T-helper 2 cell (primary cell): ENCODE measurements at places on chromosomes 11 and 22.
A peak's percentile ranks its signal among the peaks of the same experiment; 100 is the strongest.

GRCh38 chr11:32033491-32033890, 57.4 kb upstream of the RCN1 start:
- no peak for DNase-seq

DNA sequence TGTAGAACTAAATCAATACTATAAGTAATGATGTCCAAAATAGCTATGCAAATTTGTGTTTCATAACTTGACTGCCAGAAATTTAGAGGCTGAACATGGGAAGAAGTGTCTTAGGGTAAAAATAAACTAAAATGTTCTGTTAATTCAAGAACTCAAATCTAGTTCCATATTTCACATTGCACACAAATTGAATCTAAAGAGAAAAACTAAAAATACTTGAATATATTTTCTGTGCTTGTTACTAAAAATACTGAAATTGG, 43.5 kb downstream of the FANCF start:
- DNase-seq, result no peak

- no peak for DNase-seq
Measured at GRCh38 chr22:18997306-18997924, 61.3 kb upstream of the PRODH start.

GRCh38 chr11:111554532-111554931, 14.0 kb downstream of the LAYN start:
- no peak for DNase-seq

- DNase-seq, result peak; percentile 93
Measured at GRCh38 chr22:50526108-50526833, 873 bp upstream of the SCO2 start.

DNA sequence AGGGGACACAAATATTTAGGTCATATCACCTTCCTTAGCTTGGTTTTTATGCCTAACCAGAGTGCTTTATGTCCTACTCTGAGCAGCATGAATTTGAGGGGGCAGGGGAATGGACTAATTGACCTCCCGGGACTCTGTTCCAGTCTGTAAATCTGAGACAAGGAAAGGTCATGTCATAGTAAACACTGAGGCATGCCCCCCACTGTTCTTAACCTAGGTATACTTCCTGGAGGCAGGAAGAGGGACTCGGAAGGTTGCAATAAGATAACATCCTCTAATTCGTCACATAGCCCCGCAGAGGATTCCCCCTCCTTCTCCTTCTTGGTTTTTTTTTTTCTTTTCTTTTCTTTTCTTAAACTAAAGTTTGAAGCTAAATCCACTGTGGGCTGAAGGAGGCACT, 540.3 kb upstream of the CADM1 start:
- DNase-seq, result no peak

- DNase-seq, result no peak
Measured at GRCh38 chr11:46978005-46978491, 41.5 kb downstream of the CSTPP1 start.

GRCh38 chr11:86458294-86459001, 83.8 kb downstream of the CCDC81 start:
- DNase-seq, result no peak

DNA sequence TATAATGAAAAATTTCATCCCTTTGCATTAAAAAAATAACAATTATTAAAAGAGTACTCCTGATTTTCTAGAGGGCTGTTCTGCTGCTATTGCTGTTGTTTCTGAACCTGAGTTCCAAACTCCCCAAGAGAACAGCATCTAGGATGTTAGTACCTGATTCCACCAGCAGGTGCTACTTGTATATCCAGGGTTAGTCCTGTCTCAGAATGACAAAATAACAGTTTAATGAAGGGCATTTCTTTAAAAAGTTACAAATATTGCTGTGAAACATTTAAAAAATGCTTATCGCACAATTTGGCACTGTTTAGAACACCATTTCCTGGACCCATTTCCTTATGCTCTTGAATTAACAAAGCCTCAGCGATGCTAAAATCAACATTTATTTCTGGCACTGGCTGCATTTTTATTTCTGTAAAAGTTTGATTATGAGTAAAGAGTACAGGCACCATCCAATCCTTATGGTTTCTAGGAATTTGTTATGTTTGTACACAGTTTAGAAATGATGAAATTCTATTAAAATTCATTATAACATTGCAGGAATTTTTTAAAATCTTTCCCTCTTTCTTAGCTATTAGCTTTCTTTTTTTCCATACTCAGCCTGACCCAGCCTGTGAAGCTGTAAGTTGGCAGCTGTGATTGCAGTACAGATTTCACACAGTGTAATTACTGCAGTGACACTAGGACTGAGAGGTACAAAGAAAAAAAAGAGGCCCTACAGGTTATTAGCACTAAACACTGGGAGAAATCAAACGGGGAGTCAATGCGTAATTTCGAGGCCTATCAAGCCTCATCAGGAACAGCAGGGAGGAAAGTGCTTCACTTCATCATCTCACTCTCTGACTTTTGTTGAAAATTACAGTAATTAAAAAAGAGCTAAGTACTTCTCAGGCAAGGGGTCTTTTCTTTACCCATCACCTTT, 208.8 kb downstream of the DCDC1 start:
- DNase-seq, result no peak

GRCh38 chr11:469684-470560, 19.8 kb downstream of the PTDSS2 start:
- no peak for DNase-seq

DNA sequence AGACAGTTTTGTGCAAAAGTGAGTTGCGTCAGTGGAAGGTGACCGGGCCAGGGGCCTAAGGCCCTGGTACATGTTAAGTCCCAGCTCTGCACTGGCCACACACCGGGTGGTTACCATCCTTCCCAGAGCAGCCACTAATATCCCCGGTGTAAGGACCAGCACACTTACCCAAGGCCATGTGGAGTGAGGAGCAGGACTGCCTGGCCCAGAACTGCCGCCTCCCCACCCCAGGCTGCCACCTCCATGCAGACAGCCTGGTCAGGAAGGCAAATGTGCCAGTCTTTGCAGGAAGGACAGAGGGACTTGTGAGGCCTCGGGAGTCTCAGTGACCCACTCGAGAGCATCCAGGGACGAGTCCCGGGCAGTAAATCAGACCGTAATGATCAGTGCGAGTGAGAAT, 102.9 kb downstream of the MORC2 start:
- no peak for DNase-seq

DNA sequence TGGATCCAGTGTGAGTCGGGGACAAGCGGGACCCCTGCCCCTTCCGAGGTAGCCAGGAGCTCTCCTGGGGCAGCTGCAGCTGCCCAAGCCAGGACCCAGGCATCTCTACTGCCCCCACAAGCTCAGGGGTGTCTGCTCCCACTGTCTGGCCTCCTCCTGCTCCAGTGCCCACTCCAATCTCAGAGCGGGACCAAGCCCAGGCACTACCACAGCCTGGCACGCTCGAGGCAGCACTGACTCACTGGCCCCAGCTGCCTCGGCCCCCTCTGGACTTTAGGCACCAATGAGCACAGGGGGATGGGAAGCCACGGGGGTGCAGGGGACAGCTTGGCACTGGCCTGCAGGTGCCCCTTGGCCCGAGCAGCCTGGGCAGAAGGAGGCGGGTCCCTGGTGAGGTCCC, 8.2 kb downstream of the IL2RB start:
- DNase-seq, result no peak

GRCh38 chr22:43754176-43754575, 57.9 kb downstream of the EFCAB6 start:
- DNase-seq, result no peak

DNA sequence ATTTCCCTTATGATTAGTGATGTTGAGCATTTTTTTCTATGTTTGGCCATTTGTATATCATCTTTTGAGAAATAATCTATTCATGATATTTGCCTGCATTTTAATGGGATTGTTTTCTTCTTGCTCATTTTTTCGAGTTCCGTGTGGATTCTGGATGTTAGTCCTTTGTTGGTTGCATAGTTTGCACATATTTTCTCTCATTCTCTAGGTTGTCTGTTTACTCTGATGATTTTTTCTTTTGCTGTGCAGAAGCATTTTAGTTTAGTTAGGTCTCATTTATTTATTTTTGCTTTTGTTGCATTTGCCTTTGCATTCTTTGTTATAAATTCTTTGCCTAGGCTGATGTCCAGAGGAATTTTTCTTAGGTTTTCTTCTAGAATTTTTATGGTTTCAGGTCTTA, 87.3 kb downstream of the METTL15 start:
- DNase-seq, result no peak

DNA sequence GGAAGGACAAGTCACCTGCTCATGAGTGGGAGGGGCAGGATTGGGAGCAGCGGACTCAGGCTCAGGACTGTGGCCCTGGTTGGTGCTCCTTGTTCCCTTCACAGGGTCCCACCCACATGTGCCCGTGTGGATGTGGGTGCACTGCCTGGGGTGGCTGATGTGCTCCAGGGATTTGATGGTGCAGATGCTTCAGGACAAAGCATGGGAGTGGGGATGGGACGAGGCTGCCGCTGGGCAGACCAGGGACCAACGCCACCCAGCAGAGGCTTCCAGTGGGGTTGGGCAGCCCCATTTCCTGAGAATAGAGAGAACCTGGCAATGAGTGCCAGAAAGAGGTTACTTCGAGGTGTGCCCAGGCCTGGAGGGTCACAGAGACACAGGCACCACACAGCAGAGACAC, 65.5 kb upstream of the IGLL5 start:
- DNase-seq, result no peak

GRCh38 chr11:115922876-115923275, 418.7 kb upstream of the CADM1 start:
- DNase-seq, result no peak

DNA sequence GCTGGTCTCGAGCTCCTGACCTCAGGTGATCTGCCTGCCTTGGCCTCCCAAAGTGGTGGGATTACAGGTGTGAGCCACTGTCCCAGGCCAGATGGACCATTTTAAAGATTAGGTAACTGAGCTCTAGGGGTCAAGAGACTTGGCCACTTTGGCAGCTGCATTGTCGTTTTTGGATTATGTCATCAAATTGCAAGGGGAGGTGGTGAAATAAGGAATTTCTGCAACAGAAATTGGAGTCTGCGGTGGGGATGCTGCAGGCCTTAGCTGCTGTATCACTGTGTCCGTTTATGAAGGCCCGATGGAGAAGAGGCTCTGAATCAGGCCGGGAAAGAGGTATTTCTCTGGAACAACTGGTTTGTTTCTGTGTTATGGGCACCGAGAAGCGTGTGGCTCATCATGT, 34.6 kb downstream of the PTPRJ start:
- DNase-seq, result no peak

DNA sequence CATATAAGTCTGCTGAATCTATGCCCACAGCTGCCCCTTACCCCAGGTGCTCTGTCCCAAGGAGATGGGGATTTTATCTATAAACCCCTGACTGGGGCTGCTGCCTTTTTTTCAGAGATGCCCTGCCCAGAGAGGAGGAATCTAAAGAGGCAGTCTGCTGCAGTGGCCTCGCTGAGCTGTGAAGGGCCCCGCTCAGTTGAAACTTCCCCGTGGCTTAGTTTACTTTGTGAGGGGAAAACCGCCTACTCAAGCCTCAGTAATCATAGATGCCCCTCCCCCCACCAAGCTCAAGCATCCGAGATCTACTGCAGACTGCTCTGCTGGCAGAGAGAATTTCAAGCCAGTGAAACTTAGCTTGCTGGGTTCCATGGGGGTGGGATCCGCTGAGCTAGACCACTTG, 7.4 kb upstream of the SCGB1D4 start:
- DNase-seq, result no peak

GRCh38 chr11:128465531-128465930, 121.8 kb downstream of the ETS1 start:
- DNase-seq, result no peak

DNA sequence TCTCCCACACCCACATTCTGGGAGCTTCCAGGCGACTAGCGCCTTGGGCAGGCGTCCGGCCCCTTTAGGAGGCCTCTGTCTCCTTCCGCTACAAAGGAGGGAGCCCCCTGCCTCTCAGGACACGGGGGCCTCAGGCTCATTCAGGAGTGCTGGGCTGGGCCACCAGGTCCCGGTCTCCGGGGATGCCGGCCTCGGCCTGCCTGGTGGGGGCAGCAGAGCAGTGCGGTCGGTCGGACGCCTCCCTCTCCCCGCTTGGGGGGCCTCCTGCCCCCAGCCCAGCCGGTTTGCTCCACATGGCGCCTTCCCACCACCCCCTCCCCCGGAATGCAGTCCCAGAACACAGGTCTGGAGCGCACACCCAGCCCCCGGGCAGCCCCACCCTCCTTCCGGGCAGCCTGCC, 21.9 kb downstream of the MRPL23 start:
- DNase-seq, result no peak

- DNase-seq, result no peak
Measured at GRCh38 chr22:39087881-39088684, 9.0 kb upstream of the APOBEC3H start.

DNA sequence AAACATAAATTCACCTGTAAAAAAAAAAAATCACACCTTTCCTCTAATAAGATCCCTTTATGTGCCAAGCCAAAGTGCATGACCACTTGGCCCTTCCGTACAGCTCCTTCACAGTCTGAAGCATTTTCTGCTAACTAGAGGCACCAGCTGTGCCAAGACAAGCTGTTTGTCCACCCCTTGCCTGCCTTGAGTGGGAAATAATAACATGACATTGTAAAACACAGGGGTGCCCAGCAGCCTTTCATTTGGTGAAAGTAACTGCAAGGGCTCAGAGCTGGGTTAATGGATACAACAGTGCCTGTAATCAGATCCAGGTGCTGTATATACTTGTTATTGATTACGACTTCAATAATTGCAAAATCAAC, 59.2 kb downstream of the DDIAS start:
- DNase-seq, result no peak

- DNase-seq, result no peak
Measured at GRCh38 chr11:94134651-94135512, 6.2 kb downstream of the PANX1 start.

DNA sequence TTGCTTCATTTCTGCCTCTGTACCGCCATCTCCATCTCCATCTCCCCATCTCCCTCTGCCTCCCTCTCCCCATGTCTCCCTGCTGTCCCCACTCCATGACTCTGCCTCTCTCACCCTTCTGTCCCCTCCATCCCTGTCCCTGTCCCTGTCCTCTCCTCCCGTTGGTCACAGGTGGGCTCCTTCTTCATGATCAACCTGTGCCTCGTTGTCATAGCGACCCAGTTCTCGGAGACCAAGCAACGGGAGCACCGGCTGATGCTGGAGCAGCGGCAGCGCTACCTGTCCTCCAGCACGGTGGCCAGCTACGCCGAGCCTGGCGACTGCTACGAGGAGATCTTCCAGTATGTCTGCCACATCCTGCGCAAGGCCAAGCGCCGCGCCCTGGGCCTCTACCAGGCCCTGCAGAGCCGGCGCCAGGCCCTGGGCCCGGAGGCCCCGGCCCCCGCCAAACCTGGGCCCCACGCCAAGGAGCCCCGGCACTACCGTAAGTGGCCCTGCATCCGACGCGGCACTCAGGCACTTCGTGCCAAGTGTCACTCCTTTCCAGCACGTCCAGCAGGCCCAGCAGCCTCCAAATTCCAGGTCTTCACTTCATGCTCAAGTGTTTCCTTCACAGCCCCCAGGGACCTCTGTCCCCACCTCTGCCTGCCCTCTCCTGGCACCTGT, 76.0 kb downstream of the CACNA1I start:
- DNase-seq, result no peak

GRCh38 chr11:87046824-87047223, 9.1 kb downstream of the TMEM135 start:
- no peak for DNase-seq

GRCh38 chr11:119206511-119207414, 624 bp downstream of the CBL start:
- peak; percentile 32 for DNase-seq
